ENCODE measurements at places on chromosomes 5 and 9.
A peak's percentile ranks its signal among the peaks of the same experiment; 100 is the strongest.

- peak; percentile 25 for DNase-seq
Measured at GRCh38 chr9:6739218-6739617, 18.6 kb upstream of the KDM4C start.

- DNase-seq = no peak
Measured at GRCh38 chr5:123874600-123875201, 362.7 kb downstream of the CSNK1G3 start.

- no peak for DNase-seq
Measured at GRCh38 chr9:99962680-99963261, 56.3 kb downstream of the STX17 start.

- no peak for DNase-seq
Measured at GRCh38 chr5:156188016-156188415, 138.9 kb upstream of the SGCD start.

- DNase-seq = no peak
Measured at GRCh38 chr5:16759147-16759773, 142.5 kb upstream of the RETREG1 start.

DNA sequence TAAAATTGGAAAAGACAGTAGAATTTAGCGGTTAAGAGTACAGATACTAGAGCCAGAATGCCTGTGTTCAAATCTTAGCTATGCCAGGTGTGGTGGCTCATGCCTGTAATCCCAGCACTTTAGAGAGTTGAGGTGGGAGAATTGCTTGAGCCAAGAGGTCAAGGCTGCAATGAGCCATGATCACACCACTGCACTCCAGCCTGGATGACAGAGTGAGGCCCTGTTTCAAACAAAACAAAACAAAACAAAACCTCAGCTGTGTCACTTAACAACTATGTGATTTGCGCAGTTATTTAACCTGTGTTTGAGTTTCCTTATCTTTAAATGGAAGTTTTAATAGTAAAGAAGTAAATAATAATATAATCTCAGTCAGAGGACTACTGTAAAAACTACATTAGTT is 68.3 kb downstream of the TBCA start:
- DNase-seq = no peak

GRCh38 chr9:106922026-106922425 is 59.1 kb downstream of the ZNF462 start:
- no peak for DNase-seq
